ENCODE measurements at places on chromosomes 11 and 22. TPM values are rescaled to one million over a fixed set of nuclear protein-coding genes. Genes with fewer than 3 reads are reported as not detected.

- H3K4me3 ChIP-seq: no peak overlapping the region
- H3K27ac ChIP-seq: no peak overlapping the region
- H3K4me1 ChIP-seq: peaks cover 5% of the 10 kb centered on the region
- DNase-seq: no peak
- H3K27me3 ChIP-seq: peaks cover 49% of the 10 kb centered on the region
Measured at GRCh38 chr11:79437278-79437980, 3.4 kb downstream of the TENM4 start.

- peaks cover 7% of the 10 kb centered on the region for H3K36me3 ChIP-seq
- peaks cover 24% of the 10 kb centered on the region for H3K4me1 ChIP-seq
- H3K4me3 ChIP-seq: no peak overlapping the region
- no peaks in the 10 kb centered on the region for H3K27me3 ChIP-seq
Measured at GRCh38 chr22:29626497-29627195, 23.2 kb downstream of the NF2 start.

The KRTAP5-9 gene
- 0.28 TPM for total RNA-seq

GRCh38 chr22:21754523-21754922 lies 18.9 kb upstream of the YPEL1 start:
- DNase-seq: no peak
- H3K4me1 ChIP-seq: no peaks in the 10 kb centered on the region
- no peaks in the 10 kb centered on the region for H3K27me3 ChIP-seq
- peaks cover 17% of the 10 kb centered on the region for H3K36me3 ChIP-seq

DNA sequence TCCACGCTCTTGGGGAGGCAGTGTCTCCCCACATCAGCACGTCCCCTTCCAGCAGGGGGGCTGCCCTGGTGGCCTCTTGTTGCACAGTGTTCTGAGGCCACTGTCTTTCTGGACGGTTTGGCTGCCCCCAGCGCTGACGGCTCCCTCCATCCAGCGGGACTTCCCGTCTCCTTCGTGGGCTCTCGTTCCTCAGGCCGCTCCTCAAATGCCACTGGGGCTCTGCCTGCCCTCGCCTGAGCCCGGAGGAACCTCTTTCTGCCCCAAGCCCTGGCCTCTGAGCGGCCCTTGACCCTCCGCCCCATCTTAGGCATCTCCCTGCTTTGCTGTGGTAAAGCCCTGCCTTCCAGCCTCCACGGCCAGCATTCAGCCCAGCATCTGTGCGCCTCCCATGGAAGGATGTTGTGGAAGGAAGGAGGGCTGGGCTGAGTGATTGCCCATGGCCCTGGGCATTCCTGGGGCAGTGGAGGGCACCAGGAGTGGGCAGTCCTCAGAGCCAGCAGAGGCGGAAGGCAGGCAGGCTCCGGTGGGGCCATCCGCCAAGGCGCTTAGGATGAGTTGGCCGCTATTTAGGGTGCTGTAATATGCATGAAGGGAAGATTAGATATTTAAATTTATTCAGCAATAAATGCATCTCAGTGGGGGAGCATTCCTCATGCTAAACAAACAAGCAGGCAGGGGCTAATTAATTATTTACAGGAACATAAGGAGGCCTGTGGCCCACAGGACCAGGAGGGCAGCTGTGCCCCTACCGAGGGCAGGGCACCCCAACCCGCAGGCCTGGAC lies 17.8 kb downstream of the OTUB1 start:
- H3K27me3 ChIP-seq: peaks cover 23% of the 10 kb centered on the region
- H3K27ac ChIP-seq: no peak overlapping the region
- no peak for DNase-seq
- H3K4me1 ChIP-seq: peaks cover 37% of the 10 kb centered on the region

- DNase-seq: no peak
- H3K36me3 ChIP-seq: no peaks in the 10 kb centered on the region
- H3K4me1 ChIP-seq: no peaks in the 10 kb centered on the region
- H3K4me3 ChIP-seq: no peak overlapping the region
Measured at GRCh38 chr11:89205378-89205777, 27.7 kb downstream of the TYR start.

- no peak for DNase-seq
- H3K4me1 ChIP-seq: no peaks in the 10 kb centered on the region
- H3K36me3 ChIP-seq: no peaks in the 10 kb centered on the region
- H3K27me3 ChIP-seq: no peaks in the 10 kb centered on the region
Measured at GRCh38 chr11:27926981-27927481, 180.9 kb downstream of the KIF18A start.

The SLC22A6 gene
- total RNA-seq: not detected

The OR4C3 gene
- total RNA-seq: not detected

The SOX6 gene
- not detected for total RNA-seq

GRCh38 chr11:36278531-36279282 lies 10.5 kb downstream of the COMMD9 start:
- no peak overlapping the region for H3K4me3 ChIP-seq
- no peaks in the 10 kb centered on the region for H3K27me3 ChIP-seq
- H3K4me1 ChIP-seq: no peaks in the 10 kb centered on the region
- no peak for DNase-seq
- H3K36me3 ChIP-seq: peaks cover 62% of the 10 kb centered on the region

DNA sequence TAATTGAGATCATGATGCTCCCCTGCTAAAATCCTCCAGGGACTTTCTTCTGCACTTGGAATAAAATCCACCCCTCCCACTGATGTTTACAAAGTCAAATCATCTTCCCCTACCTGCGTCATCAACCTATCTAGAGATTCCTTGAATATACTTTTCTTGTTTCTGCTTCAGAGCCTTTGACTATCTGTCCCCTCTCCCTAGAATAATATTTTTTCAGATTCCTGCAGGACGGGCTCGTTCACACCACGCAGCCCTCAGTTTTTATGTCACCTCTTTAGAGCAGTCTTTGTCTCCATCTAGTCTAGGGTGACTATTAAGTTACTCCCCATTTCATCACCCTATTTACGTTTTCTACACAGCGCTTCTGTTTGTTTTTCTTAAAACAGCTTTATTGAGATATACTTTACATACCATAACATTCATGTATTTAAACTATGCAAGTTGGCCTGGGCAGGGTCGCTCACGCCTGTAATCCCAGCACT lies 94.8 kb upstream of the SESN3 start:
- no peak overlapping the region for H3K4me3 ChIP-seq
- no peaks in the 10 kb centered on the region for H3K36me3 ChIP-seq
- no peak overlapping the region for H3K27ac ChIP-seq
- DNase-seq: no peak
- H3K27me3 ChIP-seq: no peaks in the 10 kb centered on the region

GRCh38 chr22:44624689-44625420 lies 77.1 kb upstream of the PRR5 start:
- peaks cover 31% of the 10 kb centered on the region for H3K4me1 ChIP-seq
- no peaks in the 10 kb centered on the region for H3K27me3 ChIP-seq
- no peak overlapping the region for H3K27ac ChIP-seq
- DNase-seq: no peak

DNA sequence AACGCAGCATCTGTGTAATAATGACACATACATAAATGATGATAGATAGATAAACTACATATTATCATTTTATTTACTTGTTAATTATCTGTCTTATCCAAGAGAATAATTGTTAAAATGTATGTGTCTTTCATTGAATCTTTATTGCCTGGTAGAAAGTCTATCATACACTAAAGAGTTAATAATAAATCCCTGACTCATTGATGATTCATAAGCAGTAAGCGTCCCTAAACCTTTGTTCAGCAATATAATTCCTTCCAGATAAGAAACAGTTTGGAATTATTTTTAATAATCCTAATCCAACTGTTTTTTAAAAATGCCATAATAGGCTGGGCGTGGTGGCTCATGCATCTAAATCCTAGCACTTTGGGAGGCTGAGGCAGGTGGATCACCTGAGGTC lies 655.6 kb upstream of the CNTN5 start:
- no peak overlapping the region for H3K4me3 ChIP-seq
- no peak overlapping the region for H3K27ac ChIP-seq

The TTC9C gene
- 5.2 TPM for total RNA-seq

DNA sequence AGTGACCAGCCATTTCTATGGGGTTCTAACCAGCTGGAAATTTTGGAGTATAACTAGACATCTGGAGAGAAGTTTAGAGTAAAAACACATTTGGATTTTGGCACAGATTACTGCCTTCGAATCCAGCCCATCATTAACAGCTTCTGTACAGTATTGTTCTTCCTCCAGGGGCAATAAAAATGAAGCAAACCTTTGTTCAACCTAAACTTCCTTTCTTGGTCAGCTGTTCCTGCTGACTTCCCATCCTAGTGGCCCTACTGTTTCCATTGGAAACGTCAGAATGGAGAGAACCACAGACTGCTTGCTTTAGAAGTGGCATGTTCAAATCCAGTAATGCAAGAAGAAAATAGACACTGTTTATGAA lies 203.7 kb upstream of the MTMR2 start:
- H3K36me3 ChIP-seq: no peaks in the 10 kb centered on the region
- no peaks in the 10 kb centered on the region for H3K27me3 ChIP-seq
- no peak overlapping the region for H3K27ac ChIP-seq
- DNase-seq: no peak
- H3K4me3 ChIP-seq: no peak overlapping the region
- H3K4me1 ChIP-seq: peaks cover 6% of the 10 kb centered on the region

The PACSIN3 gene
- not detected for total RNA-seq

- peaks cover 9% of the 10 kb centered on the region for H3K4me1 ChIP-seq
- H3K27me3 ChIP-seq: no peaks in the 10 kb centered on the region
- H3K36me3 ChIP-seq: no peaks in the 10 kb centered on the region
- H3K27ac ChIP-seq: no peak overlapping the region
Measured at GRCh38 chr22:50731811-50732624, 6.0 kb upstream of the ACR start.

- no peak for DNase-seq
- no peaks in the 10 kb centered on the region for H3K36me3 ChIP-seq
- no peaks in the 10 kb centered on the region for H3K27me3 ChIP-seq
- peak overlapping the region; percentile 47 for H3K4me3 ChIP-seq
- H3K27ac ChIP-seq: no peak overlapping the region
- peaks cover 24% of the 10 kb centered on the region for H3K4me1 ChIP-seq
Measured at GRCh38 chr11:396948-397548, 3.0 kb downstream of the PKP3 start.

- no peak overlapping the region for H3K4me3 ChIP-seq
- H3K27ac ChIP-seq: no peak overlapping the region
- no peaks in the 10 kb centered on the region for H3K36me3 ChIP-seq
- peaks cover 35% of the 10 kb centered on the region for H3K27me3 ChIP-seq
- peaks cover 39% of the 10 kb centered on the region for H3K4me1 ChIP-seq
- no peak for DNase-seq
Measured at GRCh38 chr11:2271327-2272227, 1.2 kb upstream of the ASCL2 start.

DNA sequence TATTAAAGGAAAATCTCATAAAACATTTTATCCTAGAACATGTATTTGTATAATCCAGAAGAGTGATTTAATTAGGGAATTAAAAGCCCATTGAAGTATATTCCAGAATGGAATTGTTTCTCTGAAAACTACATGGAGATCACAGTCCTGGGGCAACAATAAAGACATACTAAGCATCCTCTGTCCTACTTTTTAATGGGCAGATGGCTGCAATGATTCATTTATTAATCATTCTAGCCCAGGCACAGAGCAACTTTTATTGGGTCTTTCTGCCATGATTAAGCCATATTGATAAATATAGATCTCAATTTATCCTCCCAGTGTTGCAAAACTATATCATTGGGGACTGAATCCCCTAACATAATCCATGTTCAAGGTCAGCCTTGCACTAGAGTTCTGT lies 22.0 kb downstream of the FAM181B start:
- no peaks in the 10 kb centered on the region for H3K4me1 ChIP-seq
- no peak overlapping the region for H3K4me3 ChIP-seq
- no peaks in the 10 kb centered on the region for H3K27me3 ChIP-seq
- DNase-seq: no peak
- no peak overlapping the region for H3K27ac ChIP-seq

DNA sequence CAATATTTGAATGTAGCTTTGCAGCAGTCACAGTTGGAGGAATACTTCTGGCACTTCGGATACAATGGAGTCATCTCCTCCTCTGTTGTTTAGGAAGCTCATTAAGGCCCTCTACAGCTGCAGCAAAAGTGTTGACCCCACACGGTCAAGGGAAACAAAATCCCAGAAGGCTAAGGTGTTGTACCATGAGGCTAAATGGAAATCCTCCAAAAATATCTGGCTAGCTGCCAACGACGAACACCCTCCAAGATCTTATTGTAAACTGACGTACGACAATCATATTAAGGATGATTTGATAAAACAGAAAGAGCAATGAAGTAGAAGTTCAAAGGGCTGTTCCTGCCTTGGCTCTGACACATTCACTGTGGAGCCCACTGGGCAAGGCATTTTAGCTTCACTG lies 4.0 kb downstream of the POGLUT3 start:
- DNase-seq: no peak
- H3K27ac ChIP-seq: no peak overlapping the region
- H3K36me3 ChIP-seq: peaks cover 7% of the 10 kb centered on the region
- peaks cover 15% of the 10 kb centered on the region for H3K4me1 ChIP-seq

- no peak for DNase-seq
- no peaks in the 10 kb centered on the region for H3K36me3 ChIP-seq
- H3K27ac ChIP-seq: no peak overlapping the region
Measured at GRCh38 chr11:41612415-41612814, 153.0 kb upstream of the LRRC4C start.

The PRR5L gene
- 7.6 TPM for total RNA-seq

DNA sequence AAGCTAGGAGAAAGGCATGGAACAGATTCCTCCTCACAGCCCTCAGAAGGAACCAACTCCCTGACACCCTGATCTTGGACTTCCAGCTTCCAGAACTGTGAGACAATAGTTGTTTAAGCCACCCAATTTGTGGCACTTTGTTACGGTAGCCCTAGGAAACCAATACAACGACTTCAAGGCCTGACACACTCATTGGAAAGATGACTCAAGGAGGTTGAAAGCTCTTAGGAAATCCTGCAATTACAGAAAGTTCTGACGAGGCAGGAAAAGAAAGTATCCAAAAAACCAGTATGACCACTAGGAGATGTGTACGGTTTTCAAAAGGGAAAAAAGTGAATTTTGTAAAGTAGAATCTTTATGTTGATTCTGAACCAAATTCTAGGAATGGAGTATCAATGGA lies 161.4 kb downstream of the SWAP70 start:
- no peak for DNase-seq
- H3K27me3 ChIP-seq: no peaks in the 10 kb centered on the region
- H3K4me1 ChIP-seq: no peaks in the 10 kb centered on the region
- no peaks in the 10 kb centered on the region for H3K36me3 ChIP-seq
